ENCODE measurements at places on chromosomes 1 and 21. TPM values are rescaled to one million over a fixed set of nuclear protein-coding genes. Genes with fewer than 3 reads are reported as not detected.

SPATA45 gene
- polyA plus RNA-seq: not detected

H6PD gene
- 3.0 TPM for polyA plus RNA-seq

DNAI4 gene
- polyA plus RNA-seq: 8.4 TPM

- peaks cover 8% of the 10 kb centered on the region for H3K4me1 ChIP-seq
- H3K27ac ChIP-seq: no peak overlapping the region
- H3K27me3 ChIP-seq: no peaks in the 10 kb centered on the region
- DNase-seq: peak; percentile 67
These were observed 50.4 kb upstream of the RIPK4 start for GRCh38 chr21:41817228-41817627.

DNA sequence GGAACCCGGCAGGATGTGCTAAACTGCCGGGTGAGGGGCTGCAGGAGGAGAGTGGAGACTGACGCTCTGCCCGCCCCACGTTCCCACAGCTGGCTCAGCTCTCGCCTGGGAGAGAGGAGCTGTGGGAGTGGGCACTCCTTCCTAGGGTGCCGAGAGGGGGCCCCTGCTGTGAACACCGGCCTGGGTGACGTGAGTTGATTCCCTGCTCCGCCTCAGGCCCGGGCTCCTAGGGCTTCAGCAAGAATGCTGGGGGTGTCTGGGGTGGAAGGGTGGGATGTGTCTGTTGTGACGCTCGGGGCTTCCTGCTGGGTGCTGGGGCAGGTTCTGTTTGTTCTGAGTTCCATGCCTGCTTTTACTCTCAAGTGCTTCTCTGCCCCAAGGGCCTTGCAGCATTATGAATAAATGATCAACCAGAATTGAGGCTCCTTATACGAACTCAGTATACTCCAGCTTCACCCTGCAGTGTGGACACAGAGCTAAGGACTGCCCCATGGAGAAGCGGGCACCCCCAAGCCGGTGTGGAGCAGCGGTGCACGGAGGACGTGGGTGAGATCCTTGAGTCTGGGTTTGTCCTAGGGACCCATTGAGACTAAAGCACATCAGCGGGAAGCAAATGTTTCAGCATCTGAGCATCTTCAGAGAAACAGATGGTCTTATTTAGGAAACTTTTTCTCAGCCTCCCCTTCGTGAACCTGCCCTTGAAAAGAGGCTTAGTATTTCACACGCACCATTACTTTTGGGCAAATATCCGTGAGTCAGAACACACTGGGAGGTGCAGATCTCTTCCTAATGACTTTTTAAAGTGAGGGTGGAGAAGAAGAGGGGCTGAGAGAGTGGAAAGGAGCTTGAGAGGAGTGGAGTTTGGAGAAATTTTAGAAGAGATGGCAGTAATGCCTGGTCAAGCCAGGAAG is 41.7 kb downstream of the SYT6 start:
- H3K27ac ChIP-seq: no peak overlapping the region
- no peaks in the 10 kb centered on the region for H3K27me3 ChIP-seq
- no peaks in the 10 kb centered on the region for H3K4me1 ChIP-seq
- no peaks in the 10 kb centered on the region for H3K36me3 ChIP-seq

All from sigmoid colon (tissue), 7 donors.